ENCODE measurements at places on chromosomes 11 and 22.

DNA sequence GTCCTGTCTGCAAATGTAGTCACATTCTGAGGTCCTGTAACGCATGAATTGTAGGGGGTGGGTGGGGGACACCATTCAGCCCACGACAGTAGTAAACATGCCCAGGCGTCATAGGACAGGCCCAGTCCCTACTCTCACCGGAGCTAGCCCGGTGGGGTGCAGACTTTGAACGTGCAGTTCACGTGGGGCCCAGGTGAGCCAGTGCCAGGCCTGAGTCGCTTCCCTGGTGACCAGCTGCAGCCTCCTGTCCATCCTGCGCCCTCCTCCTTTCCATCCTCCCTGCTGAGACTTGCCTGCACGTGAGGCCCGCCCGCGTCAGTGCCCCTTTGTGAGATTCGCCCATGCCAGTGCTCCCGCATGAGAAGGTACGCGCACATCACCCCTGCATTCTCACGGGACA, 116.8 kb downstream of the WNT7B start:
- no peak for DNase-seq

GRCh38 chr11:89477175-89477574, 14.0 kb downstream of the NOX4 start:
- DNase-seq: no peak

- no peak for DNase-seq
These were observed 29.2 kb downstream of the ST14 start for GRCh38 chr11:130188585-130189347.

DNA sequence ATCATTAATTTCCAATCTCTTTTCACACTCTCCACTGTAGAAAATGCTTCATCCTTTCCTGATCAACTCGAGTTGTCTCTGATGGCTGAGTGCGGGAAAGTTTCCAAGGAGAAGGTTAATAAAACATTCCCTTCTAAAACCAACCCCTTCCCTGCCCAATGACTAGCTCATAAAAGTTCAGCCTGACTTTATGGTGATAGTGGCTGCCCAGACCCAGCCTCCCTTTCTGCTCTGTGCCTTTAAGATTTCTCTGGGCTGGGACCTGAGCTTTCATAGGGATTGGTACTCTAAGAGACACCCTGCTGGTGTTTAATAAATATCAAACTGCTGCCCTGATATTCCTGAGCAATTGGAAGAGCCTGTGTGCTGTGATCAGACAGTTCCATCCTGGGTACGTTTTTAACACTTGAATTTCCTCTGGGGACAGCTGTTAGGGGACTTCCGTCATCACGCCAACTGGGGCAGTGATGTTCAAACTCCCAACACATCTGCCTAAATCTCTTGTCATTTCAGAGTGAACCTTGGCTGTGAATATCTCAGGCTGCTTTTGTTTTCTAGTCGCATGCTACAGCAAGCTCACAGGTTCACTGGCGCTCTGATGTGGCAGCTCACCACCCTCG, 195.0 kb upstream of the KIRREL3 start:
- DNase-seq: no peak

GRCh38 chr11:85950317-85951048, 95.3 kb downstream of the CCDC83 start:
- no peak for DNase-seq

DNA sequence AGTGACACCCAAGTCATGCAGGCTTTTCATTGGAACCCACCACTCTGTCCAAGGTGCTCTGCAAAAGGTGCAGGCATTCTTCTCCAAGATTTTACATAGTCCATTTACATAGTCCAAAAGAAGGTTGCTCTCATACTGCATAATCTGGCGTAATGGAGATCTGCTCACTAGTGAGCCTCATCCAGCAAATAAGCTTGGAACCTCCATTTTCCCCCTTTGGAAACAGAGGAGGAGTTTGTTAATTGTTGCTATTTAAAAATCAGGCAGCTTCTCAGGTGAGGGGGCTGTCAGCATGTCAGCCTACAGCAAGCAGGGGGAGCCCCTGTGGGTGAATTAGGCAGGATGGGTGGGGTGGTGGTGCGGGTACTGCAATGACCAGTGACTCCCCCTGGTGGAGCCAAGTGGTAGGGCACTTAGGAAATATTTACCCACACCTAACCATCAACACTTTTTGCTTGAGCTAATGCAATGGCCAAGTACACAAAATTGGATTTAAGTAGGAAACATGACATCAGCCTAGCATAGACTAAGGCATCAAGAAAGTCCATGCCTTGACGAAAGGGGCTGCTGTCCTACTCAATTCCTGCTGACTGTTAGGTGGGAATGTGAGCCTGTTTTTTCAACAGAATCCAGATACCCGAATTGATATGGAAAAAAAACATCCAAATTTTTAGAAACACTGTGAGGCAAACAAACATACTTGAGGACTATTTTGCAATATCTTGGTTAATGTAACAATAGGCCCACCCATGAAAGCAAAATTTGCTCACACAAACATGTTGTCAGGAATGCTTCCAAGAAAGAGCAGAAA, 64.5 kb downstream of the AMBRA1 start:
- peak; percentile 64 for DNase-seq
